ENCODE measurements at places on chromosomes 2 and 18. TPM values are rescaled to one million over a fixed set of nuclear protein-coding genes. Genes with fewer than 3 reads are reported as not detected.

GRCh38 chr2:97808816-97809215, 95.4 kb downstream of the ZAP70 start:
- DNase-seq: no peak

- no peak for DNase-seq
Measured at GRCh38 chr2:182634386-182634785, 81.7 kb upstream of the DNAJC10 start.

- DNase-seq: no peak
Measured at GRCh38 chr2:70916291-70916690, 19.4 kb upstream of the ATP6V1B1 start.

DNA sequence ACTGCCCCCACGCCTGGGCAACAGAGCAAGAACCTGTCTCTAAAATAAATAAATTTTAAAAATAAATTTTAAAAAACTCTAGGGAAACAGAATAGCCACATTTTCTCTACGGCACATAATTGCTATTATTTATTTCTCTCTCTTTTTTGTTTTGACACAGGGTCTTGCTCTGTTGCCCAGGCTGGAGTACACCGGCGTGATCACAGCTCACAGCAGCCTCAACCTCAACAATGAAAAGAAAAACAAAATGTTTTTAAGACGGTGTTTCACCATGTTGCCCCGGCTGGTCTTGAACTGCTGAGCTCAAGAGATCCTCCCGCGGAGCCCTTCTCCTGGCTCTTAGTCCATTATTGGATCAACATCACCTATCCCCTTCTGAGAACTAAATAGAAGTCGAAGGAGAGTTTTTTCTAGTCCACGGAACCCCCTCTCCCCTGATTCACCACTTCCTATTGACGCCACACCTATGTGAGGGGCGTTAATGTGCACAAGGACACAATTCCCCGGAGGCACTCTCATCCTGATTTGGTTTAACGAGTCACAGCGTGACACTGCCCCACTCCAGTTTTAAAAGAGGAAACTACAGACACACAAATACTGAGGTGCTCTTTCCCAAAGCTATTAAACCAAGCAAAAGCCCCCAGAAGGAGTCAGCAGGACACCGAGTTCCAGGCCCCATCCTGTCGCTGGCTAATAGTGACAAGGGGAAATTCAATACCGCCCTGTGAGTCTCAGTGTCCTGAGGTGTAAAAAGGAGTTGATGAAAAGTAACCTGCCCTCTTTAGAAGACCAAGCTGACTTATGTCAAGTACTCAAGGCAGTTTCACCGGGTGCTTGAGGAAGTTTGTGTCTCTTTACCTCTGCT, 1.1 kb downstream of the NPC1 start:
- peak; percentile 52 for DNase-seq

DNA sequence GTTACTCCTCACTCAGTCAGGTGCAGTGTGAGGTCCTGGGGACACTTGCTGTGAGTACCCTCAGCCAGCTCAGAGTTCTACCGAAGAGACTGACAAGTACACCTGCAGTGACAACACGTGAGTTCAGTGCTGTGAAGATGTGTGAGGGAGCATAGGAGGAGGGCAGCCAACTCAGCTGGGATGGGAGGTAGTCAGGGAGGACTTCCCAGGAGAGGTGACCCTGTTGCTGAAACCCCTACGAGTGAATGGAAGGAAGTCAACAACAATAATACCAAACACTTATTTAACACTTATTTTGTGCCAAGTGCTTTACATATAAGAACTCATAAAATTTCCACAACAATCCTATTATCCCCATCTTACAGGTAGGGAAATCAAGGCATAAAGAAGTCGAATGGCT, 10.2 kb downstream of the TMEM177 start:
- DNase-seq: no peak

DNA sequence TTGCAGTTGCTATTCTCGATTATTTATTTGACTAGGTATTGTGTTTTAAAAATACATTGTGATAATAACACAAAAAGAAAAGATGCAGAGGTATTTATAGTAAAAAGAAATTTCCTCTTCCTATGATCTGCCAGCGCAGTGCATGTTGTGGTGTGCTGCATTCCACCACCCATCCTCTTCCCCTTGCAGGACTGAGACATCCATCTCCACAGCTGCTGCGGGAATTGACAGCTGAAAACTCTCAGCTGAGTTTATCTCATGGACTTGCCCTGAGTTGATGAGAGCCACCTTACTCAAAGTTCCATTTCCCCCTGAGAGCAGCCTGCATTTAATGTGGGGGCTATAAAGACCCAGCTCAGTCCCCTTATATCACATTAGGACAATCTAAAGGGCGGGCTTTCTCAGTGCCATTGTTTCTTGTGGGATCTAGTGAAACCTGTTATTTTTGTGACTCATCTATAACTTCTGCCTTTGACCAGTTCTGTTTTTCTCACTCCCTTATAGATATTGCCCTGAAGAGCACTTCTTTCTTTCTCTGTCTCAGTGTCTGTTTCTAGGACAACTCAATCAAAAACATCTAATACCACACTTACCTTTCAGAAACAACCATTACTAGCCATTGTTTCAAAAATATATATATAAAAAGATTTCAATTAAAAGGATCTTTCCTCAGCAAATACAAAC, 698.5 kb downstream of the NR4A2 start:
- DNase-seq: no peak

GRCh38 chr2:160156665-160157064, 43.4 kb downstream of the ITGB6 start:
- DNase-seq: no peak

Gene UGT1A3
- total RNA-seq: not detected

Gene SIGLEC15
- not detected for total RNA-seq

Gene PPP1R1C
- not detected for total RNA-seq

Gene AFF3
- 0.48 TPM for total RNA-seq

Gene EVX2
- not detected for total RNA-seq
